ENCODE measurements at places on chromosomes 2 and 18.

- DNase-seq, result no peak
Observed at GRCh38 chr2:118718921-118719320, 128.5 kb downstream of the EN1 start.

GRCh38 chr18:63155910-63156773 lies 163.4 kb downstream of the BCL2 start:
- DNase-seq, result no peak

DNA sequence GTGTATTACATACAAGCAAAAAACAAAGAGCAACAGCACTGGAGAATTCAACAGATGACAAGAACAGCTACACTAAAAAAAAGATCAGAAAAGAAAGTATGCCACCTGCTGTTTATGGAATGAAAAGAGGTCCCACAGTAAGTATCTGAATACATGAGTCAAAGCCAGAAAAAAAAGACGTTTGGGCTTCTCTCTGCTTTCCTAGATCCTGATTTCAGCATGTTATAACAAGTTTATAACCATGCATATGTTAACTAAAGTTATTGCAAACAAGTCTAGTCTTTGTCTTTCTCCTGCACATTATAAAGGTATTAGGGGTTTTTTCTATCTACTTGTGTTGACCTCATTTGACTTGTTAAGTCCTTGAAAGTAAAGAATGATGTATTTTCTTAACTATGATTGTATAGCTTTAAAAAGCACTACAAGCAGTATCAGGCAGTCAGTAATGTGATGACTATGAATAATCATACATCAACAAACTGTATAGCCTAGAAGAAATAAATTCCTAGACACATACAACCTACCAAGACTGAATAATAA lies 108.5 kb upstream of the COL5A2 start:
- DNase-seq, result peak; percentile 51

DNA sequence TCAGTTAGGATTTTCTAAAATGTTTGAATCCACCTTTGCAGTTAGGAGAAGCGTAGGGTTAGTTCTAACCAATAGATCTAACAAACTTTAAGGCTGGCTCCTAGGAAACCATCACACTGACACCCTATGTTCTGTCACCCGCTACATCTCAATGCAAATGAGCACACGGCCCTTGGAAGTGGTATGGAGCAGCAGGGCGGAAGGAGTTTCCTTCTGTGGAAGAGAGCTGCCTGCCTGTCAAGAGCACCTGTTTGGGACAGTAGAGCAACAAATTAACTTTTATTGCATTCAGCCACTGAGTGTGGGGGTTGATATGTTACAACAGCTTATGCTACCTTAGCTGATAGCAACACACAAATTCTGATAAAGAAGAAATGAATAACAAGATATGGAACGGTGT lies 306.9 kb upstream of the RAB6C start:
- no peak for DNase-seq

DNA sequence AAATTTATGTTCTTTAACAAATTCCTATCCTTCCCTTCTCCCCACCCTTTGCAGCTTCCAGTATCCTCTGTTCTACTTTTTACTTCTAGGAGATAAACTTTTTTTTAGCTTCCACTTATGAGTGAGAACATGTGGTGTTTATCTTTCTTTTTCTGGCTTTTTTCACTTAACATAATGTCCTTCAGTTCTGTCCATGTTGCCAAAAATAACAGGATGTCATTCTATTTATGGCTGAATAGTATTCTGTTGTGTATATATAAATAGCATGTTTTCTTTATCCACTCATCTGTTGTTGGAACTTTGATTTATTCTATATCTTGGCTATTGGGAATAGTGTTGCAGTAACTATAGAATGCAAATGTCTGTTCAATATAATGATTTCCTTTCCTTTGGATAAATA lies 1191.2 kb downstream of the CNTNAP5 start:
- no peak for DNase-seq

GRCh38 chr2:165631089-165631488 lies 161.6 kb downstream of the CSRNP3 start:
- DNase-seq, result no peak

- DNase-seq, result no peak
Observed at GRCh38 chr2:36729067-36729466, 32.6 kb downstream of the VIT start.

DNA sequence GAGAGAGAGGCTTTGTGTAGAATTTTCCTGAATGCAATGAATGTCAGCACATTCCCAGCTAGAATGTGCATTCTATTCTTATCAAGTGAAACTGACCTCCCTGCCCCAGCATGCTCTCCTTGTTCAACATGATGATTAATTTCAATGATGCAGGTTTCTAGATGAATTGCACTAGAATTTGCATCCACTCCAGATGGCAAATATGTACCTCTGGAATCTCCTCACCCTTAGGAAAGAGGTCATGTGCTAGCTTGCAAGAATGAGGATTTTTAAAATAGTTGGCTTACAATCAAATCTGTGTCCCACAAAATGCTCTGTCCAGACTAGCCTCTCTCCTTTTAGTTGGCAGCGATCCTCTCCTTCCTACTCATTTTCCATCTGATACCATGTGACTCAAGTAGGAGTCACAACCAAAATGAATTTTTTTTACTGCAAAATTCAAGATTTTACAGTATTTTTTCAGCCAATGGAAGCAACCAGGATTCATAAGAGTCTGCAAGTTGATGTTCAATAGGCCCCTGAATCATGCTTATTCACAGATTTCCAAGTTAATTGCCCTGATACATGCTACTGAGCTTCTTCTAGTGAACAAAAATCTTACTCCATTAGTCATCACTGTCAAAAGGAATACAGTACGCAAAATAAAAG lies 21.0 kb upstream of the STAT4 start:
- peak; percentile 85 for DNase-seq
